ENCODE measurements at places on chromosomes 2 and 18.

- no peak for DNase-seq
Observed at GRCh38 chr18:45785134-45785533, 40.3 kb upstream of the SIGLEC15 start.

DNA sequence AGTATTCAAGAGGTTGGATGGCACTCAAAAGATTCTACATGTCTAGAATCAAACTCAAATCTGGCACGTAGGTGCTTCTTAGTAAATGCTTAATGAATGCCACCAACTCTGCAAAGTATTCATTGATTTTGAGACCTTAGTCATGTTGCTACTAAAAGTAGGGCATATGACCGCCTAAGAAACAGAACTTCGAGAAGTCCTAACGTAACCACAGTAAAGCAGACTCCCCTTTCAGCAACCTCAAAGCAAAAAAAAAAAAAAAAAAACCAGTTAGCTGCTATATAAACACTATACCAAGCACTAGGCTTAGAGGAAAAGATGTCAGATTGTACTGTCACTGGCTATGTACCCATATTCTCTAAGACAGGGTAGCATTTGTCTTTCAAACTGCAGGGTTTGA, 33.9 kb downstream of the PTCD3 start:
- DNase-seq = no peak

DNA sequence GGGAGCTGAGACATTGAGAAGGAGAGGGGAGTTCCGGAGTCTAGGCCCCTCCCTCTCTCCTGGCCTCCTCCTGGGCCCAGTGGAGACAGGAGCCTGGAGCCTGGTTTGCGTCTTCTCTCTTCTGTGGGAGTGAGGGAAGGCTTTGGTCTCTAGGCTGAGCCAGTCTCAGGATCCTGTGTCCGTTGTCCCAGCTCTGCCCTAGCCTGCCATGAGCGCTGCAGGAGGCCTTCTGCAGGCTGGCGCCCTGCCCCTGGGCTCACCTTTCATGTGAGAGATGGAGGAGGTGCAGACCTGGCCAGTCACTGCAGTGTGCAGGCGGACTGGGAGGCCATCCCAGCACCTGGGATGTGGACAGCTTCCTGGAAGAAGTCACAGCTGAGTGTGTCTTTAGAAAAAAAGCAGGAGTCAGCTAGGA, 8.7 kb downstream of the IMPA2 start:
- DNase-seq = peak; percentile 80

GRCh38 chr2:234130777-234131181, 80.3 kb downstream of the SPP2 start:
- DNase-seq = no peak

- no peak for DNase-seq
Observed at GRCh38 chr2:107111623-107112022, 225.7 kb upstream of the ST6GAL2 start.

- no peak for DNase-seq
Observed at GRCh38 chr18:65124633-65125032, 626.2 kb upstream of the CDH7 start.

Data from psoas muscle (tissue), 8 donors.